ENCODE measurements at places on chromosomes 7 and 10.
A peak's percentile ranks its signal among the peaks of the same experiment; 100 is the strongest.

- DNase-seq: no peak
Measured at GRCh38 chr7:47896809-47897423, 51.4 kb downstream of the PKD1L1 start.

- no peak for DNase-seq
Measured at GRCh38 chr7:69922026-69922803, 323.9 kb downstream of the AUTS2 start.

- no peak for DNase-seq
Measured at GRCh38 chr10:76451911-76452310, 1020.5 kb downstream of the LRMDA start.

GRCh38 chr10:364267-364775 is 229.1 kb downstream of the ZMYND11 start:
- DNase-seq: no peak

- peak; percentile 8 for DNase-seq
Measured at GRCh38 chr7:730501-731439, 3.7 kb upstream of the PRKAR1B start.

DNA sequence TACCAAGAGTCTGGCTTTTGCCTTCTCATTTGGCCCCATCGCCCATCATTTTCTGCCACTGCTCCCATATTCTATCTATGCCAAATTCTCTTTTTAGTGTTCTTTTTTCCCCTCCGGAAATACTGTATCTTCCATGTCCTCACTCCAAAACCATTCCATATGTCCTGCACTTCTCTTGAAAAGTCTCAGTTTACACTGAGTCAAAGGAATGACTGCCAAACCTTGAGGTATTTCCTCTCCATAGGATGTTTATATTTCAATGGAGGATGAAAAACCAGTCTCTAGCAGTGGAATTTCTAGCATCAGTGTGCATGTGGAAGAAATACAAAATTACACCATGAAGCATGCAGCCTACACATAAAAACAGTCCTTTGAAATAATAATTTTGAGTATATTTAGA is 121.4 kb upstream of the PHYHIPL start:
- DNase-seq: no peak

GRCh38 chr10:5891009-5891408 is 966 bp downstream of the FBH1 start:
- DNase-seq: no peak

DNA sequence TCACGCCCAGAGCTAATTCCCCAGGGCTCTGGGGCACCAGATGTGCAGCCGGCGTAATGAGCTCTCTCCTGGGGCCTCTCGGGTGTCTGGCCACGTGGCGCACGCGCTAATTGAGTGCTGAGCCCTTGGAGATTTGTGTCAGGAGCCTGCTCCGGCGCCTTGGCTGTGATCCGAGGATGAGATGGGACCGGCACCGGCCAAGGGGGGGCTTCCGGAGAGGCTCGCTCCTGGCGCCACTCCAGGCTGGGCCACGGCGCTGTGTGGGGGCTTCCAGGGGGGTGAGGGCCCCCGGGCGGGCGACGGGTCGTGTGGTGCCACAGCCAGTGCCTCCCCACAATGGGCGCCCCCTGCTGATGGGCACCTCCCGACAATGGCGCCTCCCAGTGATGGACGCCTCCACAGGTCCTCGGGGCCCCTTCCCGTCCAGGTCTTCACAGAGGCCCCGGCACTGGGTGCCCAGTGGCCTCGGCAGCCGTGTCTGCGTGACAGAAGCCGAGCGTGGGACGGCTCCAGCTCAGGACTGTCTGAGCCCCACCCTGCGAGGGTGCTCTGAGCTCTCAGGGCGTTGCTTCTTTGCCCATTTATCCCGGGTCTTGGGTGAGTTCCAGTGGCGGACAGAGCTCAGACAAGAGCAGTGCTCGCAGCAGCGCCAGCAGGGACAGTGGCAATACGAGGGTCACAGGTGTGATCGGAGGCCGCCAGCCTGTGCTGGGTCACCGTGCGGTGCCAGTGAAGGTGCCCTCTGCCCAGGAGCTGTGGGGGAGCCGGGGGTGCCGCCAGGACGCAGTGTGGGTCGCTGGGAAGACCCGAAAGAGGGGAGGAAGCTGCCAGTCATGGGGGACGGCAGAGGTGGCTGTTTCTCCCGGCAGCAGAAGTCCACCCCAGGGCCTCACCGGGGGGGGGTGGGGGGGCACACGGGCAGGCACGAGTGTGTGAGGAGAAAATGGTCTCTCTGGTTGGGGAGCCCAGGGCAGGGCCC is 8.2 kb upstream of the NKX6-2 start:
- no peak for DNase-seq
